ENCODE measurements at places on chromosomes 11 and 22.

- no peak for DNase-seq
Observed at GRCh38 chr11:69916806-69917387, 97.7 kb upstream of the FGF3 start.

- DNase-seq: no peak
Observed at GRCh38 chr11:55732936-55733335, 40.3 kb upstream of the OR5D13 start.

DNA sequence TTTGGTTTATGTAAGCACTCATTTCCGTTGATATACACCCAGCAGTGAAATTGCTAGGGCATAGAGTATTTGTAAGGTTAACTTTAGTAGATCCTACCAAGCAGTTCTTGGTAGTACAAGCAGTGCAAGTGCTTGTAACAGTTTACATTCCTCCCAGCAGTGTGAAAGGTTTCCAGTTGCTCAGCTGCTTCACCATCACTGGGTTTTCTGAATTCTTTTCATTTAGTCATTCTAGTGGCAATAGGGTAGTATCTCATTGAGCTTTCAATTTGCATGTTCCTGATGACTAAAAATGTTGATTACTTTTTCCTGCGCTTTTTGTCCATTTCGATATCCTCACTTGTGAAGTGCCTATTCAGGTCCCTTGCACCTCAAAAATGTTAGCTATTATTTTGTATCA is 34.3 kb downstream of the ZNF202 start:
- DNase-seq: no peak

- DNase-seq: peak; percentile 71
Observed at GRCh38 chr22:27133681-27134314, 476.4 kb downstream of the MIAT start.

GRCh38 chr22:37470087-37470445 is 16.1 kb downstream of the MFNG start:
- DNase-seq: no peak

DNA sequence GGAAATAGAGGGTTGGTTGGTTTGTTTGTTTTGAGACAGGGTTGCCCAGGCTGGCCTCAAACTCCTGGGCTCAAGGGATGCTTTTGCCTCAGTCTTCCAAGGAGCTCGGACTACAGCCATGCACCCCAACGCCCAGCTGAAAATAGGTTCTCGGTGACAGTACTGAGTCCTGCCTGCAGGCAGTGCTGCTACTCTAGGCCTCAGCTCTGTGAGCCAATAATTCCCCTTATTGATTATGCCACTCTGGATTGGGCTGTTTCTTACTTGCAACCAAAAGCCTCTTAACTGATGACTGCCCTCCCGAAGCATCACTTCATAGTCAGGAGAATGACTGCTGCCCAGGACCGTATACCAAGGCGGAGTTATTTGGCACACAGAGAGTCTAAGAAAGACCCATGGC is 1.2 kb upstream of the C11orf16 start:
- DNase-seq: no peak

DNA sequence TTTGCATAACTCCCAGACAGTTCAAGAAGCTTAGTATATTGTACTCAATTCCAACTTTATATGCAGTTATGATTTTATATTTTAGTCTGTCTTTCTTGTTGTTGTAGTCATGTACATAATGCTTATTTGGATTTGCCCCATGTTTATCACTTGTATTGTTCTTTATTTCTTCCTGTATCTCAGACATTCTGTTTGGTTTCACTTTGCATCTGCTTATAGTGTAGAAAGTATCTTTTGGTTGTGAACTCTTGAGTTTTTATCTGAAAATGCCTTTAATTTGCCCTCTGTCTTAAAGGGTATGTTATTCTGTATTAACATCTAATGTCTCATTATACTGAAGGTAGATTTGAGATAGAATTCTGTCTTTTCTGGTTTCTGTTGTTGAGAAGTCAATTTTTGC is 275.4 kb downstream of the DYNC2H1 start:
- no peak for DNase-seq

- DNase-seq: no peak
Observed at GRCh38 chr11:132475026-132475425, 1057.3 kb downstream of the OPCML start.

- peak; percentile 58 for DNase-seq
Observed at GRCh38 chr11:46673713-46674462, 26.5 kb downstream of the ARHGAP1 start.

DNA sequence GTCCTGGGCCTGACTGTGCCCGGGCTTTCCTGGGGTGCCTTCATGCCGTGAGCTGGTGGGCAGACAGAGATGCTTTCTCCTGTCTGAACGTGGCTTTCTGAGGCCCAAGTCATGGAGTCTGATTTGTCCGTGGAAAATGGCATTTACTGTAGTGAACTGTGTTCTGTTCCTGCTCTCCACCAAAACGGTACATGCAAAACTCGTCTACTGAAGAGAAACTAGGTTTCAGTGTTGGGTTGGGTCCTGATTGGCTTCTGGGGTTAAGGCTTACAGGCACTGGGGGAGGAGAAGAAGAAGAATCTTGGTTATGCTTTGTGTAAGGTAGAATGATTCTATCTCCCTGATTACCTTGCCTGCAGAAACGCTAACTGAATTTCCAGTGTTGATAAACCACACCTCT is 541.7 kb downstream of the NTM start:
- DNase-seq: no peak

DNA sequence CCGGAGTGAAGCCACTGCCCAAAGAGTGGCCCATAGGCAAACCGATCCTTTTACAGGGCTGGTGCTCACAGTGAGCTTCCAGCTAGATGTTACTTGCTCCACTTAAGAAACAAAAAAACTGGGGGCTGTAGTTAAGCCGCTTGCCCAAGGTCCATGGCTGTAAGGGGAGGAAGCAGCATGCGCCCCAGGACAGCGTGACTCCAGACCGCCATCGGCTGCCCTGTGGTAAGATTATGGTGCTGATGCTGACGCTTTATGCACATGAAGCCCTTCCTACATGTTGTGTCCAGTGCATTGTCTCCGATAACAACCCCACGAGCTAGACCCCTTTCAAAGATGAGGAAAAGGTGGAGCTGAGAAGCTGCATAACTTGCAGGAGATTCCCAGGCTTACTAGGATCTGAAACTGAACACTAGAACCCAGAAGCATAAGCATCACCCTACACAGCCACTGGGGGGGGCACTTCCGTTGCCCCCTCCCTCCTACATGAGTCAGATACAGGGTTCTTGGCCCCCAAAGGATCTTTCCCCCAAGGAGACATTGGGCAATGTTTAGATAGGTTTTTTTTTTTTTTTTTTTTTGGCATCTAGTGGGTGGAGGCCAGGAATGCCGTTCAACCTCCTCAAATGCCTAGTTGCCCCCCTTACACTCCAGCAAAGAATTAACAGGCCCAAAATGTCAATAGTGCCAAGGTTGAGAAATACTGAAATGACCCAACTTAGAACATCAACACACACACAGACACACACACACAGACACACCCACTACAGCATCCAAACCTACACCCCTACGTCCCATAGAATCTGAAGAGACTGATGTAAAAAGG is 53.9 kb downstream of the MN1 start:
- DNase-seq: no peak

DNA sequence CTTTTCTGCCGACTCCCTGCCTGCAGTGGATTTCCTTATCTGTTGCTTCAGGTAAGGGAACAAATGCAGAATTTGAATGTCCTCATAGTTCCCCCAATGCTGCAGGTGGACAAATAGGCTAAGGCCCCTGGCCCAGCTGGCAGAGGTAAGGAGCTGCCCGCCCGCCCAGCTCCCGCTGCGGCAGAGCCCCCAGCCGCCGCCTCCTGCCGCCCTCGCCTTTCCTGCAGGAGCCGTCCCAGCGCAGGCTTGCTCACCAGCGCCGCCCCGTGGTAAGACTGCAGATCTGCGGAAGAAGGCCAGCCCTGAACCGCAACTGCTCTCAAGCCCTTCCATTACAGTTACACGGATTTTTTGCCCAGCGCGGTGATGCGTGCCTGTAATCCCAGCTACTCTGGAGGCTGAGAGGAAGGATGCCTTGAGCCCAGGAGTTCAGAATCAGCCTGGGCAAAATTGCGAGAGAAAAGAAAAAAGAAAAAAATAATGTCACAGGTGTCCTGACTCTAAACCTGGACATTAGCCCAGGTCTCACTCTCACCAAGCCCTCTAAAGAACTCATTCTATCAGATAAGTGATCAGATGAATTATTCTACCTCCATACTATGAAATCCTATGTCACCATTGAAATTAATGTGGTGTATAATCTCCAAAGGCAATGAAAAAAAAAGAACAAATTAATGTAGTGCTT is 51.2 kb upstream of the EMID1 start:
- DNase-seq: peak; percentile 90

- DNase-seq: peak; percentile 65
Observed at GRCh38 chr11:74570266-74571061, 21.9 kb upstream of the POLD3 start.

DNA sequence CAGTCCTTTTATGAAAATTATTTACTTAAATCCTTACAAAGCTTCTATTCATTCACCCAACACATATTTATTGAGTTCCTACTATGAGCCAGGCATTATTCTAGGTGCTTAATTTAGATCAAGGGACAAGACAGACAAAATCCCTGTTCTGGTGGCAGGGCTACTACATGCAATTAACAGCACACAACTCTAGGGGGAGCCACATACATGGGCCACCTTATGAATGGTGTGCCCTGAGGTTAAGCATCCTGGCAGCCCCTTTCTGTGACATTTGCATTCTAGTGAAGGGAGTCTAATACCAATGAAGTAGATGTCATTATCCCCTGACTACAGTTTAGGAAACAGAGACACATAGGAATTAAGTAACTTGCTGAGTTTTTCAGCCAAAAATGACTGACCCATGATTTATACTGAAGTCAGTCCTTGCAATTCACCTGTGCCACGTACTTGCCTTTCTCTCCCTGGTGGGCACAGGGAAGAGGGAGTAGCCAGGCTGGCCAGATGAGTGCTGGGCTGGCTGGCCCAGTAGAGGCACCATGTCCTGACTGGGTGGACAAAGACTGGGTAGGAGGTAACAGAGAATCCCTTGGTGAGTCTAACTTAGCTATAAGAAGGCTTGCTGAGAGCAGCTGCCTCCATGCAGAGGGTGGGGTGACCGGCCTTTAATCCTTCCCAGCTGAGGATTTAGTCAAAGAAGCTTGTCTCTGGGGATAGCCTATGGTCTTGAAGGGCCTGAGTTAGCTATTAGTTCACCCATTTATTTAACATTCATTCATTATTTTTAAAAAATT is 52.0 kb upstream of the ELF5 start:
- no peak for DNase-seq

- no peak for DNase-seq
Observed at GRCh38 chr11:78630561-78631303, 56.1 kb upstream of the NARS2 start.

- DNase-seq: no peak
Observed at GRCh38 chr11:15215005-15215404, 100.3 kb downstream of the INSC start.

- DNase-seq: no peak
Observed at GRCh38 chr11:95549301-95549700, 240.3 kb downstream of the FAM76B start.

DNA sequence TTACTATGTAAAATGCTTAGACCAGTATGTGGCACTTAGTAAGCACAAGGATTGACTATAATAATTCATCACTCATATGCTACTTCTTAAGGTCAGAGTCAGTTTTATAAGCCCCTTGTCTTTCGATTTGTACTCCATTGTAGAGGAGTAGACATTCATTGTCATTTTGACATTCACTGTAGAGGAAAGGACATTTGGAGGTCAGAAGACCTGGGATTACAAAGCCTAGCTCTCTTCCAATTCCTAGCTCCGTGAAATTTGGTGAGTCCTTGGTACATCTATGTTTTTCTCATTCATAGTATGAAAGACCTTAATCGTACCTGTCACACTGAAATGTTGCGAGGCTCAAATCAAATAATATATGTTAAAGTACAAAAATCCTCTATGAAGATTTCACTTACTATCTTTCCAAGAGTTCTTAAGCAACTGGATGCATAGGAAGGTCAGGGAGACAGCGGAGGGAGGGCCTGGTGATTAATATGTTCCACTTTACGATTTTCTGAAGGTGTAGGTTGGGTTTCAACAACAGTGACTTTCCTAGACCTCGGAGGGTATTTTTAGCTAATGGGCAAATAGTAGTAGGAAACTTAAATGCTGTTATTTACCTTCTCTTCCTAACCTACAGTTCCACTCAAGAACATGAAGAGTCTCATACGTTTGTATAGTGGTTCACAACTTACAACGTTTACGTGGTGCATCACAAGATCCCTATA is 1.4 kb upstream of the EMSY start:
- DNase-seq: no peak

GRCh38 chr22:42308892-42309468 is 38.5 kb upstream of the TCF20 start:
- DNase-seq: no peak

DNA sequence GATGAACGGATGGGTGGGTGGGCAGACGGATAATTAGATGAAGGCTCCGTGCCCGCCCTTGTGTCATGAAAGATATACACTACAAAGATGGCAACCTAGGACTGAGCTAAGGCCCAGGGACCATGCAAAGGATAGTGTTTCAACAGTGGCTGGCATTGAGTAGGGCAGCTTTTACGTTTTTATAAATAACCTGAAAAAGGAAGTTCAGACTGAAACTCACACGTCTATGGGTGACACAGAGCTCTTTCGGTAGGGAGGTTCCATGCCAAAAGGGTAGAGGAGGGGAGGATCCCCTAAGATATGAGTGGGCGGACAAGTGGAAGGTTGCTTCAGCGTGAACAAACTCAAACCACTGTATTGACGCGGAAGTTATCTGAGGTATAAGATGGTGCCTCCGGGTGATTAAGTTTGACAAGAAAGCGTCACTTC is 90.5 kb downstream of the UBASH3B start:
- DNase-seq: no peak

DNA sequence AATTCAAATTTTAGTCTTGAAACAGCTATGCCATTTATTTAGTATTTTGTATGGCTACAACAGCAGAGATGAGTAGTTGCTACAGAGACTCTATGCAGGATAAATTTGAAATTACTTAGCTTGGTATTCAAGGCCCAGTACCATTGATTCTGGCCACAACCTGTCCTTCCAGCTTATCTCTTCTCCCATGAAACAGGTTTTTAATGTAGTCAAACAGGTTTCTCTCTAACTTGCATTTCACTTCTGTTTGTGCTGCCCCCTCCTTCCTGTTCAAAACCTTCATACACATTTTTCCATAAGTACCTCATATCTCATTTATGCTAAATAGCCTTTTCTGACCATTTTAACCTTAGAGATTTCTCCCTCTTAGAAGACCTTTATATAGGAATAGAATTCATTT is 3.3 kb downstream of the USP47 start:
- DNase-seq: no peak

- DNase-seq: peak; percentile 69
Observed at GRCh38 chr11:34564406-34564805, 50.8 kb upstream of the ELF5 start.

- no peak for DNase-seq
Observed at GRCh38 chr22:29269230-29269604, 1.1 kb downstream of the EWSR1 start.

All from islet precursor cell (in vitro differentiated cells).